MG63 (cell line): ENCODE measurements at places on chromosomes 1 and 21.

DNA sequence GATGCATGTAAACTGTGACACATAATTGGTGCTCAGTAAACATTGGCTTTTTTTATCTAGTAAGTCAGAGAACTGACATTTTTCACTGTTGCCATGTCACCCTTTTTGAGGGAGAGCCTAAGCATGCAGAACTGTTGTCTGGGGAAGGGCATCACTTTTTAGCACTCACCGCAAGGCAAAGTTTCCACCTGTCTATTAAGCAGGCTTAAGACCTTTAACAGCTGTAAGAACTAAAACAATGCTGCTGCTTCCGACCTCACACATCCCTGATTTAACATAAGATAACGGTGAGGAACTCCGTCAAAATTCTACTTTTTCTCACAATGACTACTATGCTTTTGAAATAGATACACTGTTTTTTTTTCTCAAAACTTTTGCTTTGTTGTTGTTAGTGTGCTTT is 554.8 kb downstream of the NUF2 start:
- no peak for DNase-seq

DNA sequence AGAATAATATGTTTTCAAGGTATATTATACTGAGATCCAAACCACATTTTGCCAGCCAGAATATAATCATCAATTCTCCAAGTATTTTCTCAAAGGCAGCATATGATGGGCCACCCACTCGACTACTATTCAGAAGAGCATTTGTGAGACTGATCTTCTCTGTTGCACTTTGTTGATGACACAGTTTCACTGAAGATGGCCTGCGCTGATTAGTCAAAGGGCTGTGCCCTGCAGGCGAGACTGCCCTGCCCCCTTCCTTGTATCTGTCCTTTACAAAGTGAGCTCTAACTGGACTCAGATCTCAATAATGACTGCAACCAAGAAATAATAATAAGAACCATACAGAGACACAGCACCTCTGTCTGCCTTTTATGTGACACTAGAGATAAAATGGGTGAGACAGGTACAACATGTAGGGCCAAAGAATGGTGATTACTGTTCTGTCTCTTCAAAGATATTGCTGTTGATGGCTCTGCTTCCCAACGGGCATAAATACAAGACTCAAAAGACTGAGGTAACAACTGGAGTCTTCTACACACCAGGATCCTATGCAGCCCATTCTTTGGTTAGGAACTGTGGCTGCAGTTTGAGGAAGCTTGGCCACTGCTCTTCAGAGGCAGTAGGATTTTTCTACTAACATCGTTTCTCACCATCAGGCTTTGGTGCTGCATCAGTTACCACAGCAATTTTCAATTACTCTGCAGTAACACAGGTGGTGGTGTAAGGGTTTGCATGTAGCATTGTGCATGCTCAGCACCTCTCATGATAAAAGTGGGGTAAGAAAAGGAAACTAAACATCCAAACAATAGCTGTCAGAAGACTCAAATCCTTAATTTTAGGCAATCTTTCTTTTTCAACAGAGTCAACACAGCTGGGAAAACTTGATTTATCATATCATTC is 481.1 kb downstream of the PTBP2 start:
- no peak for DNase-seq

DNA sequence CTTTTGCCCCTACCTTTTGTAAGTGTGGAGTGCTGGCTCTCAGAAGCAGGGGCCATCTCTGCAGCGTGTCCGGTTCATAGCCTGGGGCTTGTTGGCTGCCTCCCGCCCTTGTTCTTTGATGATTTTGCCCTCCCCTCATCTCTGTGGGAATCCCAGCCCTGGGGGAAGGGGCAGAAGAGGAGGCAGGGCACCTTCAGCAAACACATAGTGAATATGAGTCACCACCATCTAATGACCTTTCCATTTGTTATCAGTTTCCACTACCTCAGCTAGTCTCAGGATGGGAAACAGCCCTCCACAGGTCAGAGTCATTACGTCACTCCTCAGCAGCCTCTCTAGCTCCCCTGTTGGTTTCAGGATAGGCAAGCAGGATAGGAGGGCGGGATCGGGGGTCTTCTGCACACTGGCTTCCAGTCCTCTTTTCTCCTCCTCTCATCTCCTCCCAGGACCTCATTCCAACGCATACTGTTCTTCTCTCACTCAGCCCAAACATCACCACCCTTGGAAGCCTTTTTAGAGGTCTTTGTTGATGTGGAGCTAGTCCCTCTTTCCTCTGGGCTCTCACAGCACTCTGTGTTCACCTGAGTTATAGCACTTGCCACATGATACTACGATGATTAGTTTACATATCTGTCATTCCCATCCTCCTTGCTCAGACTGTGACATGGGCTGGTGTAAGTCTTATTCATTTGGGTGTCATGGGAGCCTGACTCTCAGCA is 15.8 kb downstream of the GADD45A start:
- DNase-seq = no peak

GRCh38 chr1:65812065-65812464 is 19.4 kb downstream of the PDE4B start:
- DNase-seq = peak; percentile 84

DNA sequence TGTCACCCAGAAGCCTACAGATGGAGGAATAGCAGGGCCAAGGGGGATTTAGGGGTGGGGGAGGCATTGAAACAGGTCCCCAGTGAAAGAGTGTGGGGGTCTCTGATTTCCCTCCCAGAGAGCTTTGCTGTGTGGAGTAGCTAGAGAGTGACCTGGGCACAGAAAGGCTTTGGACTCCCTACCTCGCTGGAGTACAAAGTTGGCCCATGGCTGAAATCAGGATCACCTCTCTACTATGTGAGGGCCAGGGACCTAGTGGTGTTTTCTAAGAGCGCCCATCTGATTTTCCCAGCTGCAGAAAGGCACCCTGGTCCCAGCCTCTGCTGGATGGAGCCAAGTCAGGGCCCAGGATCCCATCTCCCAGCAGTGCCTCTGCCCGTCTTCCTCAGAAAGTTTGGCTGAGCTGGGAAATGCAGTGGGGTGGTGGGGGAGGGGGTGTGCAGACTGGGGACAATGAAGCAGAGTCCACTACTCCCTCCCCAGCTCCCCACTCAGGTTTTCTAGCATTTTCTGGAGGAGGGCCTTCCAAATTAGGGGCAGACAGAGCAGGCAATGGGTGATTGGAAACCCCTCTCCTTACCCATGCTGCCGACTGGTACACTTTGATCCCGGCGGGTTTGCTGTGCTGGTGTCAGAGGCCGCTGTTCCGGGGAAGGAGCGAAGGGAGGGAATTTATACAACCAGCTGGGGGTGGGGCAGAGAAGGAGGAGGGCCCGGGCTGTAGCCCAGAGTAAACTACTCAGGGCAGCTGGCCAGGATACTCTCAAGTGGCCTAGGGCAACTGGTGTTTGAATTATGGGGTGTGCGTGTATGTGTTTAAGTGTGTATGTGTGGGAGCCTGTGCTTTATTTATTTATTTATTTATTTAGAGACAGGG is at the start of gene SELENBP1:
Gene SELENBP1, minus strand, starts transcription at position 648 of the 877 bp plus-strand sequence. Its CDS starts 64 bp downstream, at position 584.
- DNase-seq = peak; percentile 62

DNA sequence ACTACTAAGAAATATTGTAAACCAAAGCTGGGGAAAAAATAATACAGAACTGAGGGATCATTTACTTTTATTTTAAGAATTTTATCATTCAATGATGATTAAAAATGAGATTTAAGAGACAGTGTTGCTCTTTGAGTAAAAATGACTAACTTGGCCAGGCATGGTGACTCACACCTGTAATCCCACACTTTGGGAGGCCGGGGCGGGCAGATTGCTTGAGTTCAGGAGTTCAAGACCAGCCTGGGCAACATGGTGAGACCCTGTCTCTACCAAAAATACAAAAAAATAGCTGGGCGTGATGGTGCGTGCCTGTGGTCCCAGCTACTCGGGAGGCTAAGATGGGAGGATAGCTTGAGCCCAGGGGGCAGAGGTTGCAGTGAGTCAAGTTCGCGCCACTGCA is 21.8 kb upstream of the PLEKHO1 start:
- peak; percentile 25 for DNase-seq

DNA sequence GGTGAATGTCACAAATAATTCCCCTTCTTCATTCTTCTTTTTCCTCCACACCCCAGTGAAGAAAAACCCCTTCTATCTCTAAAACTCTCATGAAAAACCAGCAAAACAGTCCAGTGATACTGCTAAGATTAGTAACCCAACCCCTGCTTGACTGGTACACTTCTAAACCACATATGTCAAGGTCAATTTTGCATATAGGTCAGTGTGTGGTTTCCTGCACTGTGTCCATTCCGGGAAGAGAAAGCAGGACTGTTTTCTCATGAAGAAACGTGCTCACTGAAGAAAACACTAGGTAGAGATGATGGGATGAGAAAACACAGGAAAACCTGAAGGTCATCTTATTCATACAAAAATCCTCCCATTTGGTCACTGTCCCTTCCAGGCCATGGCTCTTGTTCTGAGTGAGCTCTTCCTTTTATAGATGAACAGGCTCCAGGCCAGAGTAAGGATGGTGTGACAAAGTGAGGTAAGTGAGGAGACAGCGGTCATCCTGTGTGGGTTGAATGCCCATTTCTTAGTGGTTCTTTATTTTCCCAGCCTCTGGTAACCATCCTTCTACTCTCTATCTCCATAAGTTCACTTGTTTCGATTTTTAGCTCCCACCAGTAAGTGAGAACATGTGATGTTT is 122.7 kb downstream of the FASLG start:
- DNase-seq = no peak

- no peak for DNase-seq
Observed at GRCh38 chr1:232627171-232627570, 2.8 kb downstream of the SIPA1L2 start.

- peak; percentile 19 for DNase-seq
Observed at GRCh38 chr1:108646648-108647269, 14.1 kb downstream of the HENMT1 start.

GRCh38 chr1:246544001-246544400 is 22.1 kb downstream of the TFB2M start:
- no peak for DNase-seq

- no peak for DNase-seq
Observed at GRCh38 chr1:62022382-62022983, 172.2 kb upstream of the L1TD1 start.

DNA sequence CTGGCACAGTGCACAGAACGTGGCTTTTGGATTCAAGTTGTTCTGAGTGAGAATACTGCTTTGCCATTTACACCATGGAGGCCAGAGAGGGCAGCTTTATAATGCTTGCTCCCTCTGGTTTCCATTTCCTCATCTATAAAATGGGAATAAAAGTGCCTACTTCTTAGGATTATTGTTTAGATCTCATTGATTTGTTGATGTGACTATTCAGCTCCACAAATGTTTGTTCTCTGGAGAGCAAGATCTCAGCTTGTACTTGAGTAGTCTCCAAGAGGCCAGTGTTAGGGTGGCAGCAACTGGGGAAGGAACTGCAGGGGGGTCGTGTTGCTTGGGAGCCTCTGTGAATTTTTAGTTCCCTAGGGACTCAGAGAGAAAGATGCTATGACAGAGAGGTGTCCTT is 55.2 kb downstream of the YARS1 start:
- DNase-seq = no peak

- no peak for DNase-seq
Observed at GRCh38 chr1:17926906-17927305, 171.8 kb downstream of the ACTL8 start.

DNA sequence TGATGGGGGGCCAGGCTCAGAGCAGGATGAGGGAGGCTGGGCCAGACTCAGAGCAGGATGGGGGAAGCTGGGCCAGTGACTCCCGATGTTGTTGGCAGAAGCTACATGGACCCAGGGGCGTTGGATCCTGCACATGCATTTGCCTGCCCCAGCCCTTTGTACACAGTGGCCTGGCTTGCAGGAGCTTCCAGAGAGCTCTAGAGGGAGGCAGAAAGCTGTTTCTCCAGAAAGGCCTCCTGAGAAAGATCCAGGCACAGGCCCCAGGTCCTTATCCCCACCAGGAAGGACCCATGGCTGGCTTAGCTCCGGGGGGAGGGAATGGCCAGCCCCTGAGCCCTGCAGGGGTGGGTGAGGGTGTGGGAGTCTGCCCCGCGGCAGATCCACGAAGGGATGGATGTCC is 106.6 kb upstream of the ACTRT2 start:
- DNase-seq = no peak

GRCh38 chr1:152048416-152049009 is 11.7 kb upstream of the S100A11 start:
- peak; percentile 89 for DNase-seq

GRCh38 chr1:202122639-202123335 is at the start of gene GPR37L1:
TSS of gene GPR37L1 (plus strand) at chr1:202122917. CDS start at chr1:202122964, 47 bp downstream.
- no peak for DNase-seq

- no peak for DNase-seq
Observed at GRCh38 chr1:17307946-17308345, at the start of gene PADI4. TSS of gene PADI4 (plus strand) at chr1:17308197. CDS start at chr1:17308223, 26 bp downstream.

DNA sequence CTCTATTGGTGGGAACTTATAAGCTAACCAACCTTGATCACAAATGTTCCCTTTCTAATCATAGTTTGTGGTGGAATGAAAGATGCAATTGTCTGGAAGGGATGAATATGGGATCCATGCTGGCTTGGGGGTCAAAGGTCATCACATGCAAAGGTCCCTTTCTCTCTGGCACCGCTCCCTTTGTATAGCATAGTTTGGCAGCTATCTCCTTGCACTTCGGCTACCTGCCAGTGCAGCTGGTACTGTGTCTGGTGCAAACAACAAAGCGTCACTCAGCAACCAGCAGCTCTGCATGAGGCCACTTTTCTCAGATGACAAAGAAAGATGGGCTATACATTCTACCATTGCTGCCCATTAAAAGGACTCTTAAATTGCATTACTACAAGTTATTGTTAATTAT is 188.2 kb upstream of the NFIA start:
- no peak for DNase-seq

DNA sequence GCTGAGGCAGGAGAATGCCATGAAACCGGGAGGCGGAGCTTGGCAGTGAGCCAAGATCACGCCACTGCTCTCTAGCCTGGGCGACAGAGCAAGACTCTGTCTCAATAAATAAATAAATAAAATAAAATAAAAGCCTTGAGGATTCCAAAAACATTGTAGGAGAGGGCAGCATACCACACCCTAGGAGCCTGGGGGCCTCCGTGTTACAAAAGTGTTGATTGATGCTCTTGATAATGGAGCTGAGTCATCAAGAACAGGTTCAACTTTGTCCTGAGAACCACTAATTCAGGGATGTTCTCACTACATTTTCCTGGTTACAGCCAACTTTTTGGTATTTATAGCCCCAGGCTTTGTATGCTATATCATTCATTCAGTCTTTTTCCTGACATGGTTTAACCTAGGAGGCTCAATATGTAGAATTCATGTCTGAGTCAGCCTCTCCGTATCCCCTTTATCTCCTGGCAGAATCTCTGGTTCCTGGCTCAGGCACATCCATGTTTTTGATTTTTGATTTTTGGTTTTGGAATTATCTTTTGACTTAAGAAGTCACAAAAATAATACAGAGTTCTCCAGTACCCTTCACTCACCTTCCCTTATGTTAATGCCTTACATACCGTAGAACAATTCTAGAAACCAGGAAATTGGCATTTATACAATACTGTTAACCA is 69.4 kb downstream of the LRRC8D start:
- DNase-seq = peak; percentile 10

GRCh38 chr1:110343249-110343648 is 4.1 kb downstream of the RBM15 start:
- DNase-seq = no peak

GRCh38 chr21:33840771-33841170 is 74.8 kb downstream of the ATP5PO start:
- DNase-seq = no peak
